Bone marrow (tissue), 2 donors: ENCODE measurements at places on chromosomes 6 and 20.

- DNase-seq: no peak
Measured at GRCh38 chr20:40760399-40760798, 71.4 kb upstream of the MAFB start.

DNA sequence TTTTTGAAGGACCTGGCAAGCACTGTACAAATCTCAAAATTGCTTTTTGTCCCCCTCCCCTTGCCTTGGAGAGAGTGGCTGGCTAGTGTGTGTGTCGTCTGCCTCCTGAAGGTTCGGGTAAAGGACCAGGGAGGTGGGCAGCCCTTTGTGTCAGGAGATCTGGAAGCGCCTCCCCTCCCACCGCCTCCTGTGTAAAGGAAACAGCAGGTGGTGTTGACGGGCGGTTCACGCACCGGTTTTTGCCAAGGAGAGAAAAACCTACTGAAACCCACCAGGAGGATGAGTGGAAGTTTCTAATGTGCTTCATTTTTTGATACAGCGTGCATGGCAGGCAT lies 1.2 kb downstream of the ENTPD6 start:
- no peak for DNase-seq

GRCh38 chr6:144952456-144953240 lies 667.5 kb downstream of the UTRN start:
- no peak for DNase-seq

- DNase-seq: no peak
Measured at GRCh38 chr6:136779682-136780081, 12.6 kb downstream of the MAP3K5 start.

GRCh38 chr6:21931641-21932335 lies 338.2 kb downstream of the SOX4 start:
- DNase-seq: no peak

DNA sequence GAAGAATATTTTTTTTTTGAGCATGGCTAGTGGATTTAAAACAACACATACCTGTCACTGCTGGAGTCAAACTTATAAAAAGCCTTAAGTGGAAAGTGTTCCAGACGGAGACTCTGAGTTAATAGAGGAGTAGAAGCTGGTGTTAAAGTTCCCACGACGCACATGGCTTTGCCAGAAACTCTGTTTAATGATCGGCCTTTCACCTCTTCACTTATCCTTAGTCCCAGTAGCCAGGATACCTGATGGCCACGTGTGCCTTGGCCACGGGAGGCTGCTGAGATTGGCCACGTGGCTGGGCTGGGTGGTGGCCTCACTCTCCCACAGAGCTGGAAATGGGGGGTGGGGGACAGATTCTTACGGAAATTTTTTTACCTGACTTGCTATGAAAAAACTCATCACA lies 333.1 kb downstream of the ZFAND3 start:
- DNase-seq: no peak

- DNase-seq: no peak
Measured at GRCh38 chr6:150250826-150251225, 108.0 kb downstream of the PPP1R14C start.

- DNase-seq: no peak
Measured at GRCh38 chr20:62765432-62766070, 30.7 kb upstream of the MRGBP start.

GRCh38 chr6:108648191-108648590 lies 87.5 kb downstream of the FOXO3 start:
- no peak for DNase-seq

DNA sequence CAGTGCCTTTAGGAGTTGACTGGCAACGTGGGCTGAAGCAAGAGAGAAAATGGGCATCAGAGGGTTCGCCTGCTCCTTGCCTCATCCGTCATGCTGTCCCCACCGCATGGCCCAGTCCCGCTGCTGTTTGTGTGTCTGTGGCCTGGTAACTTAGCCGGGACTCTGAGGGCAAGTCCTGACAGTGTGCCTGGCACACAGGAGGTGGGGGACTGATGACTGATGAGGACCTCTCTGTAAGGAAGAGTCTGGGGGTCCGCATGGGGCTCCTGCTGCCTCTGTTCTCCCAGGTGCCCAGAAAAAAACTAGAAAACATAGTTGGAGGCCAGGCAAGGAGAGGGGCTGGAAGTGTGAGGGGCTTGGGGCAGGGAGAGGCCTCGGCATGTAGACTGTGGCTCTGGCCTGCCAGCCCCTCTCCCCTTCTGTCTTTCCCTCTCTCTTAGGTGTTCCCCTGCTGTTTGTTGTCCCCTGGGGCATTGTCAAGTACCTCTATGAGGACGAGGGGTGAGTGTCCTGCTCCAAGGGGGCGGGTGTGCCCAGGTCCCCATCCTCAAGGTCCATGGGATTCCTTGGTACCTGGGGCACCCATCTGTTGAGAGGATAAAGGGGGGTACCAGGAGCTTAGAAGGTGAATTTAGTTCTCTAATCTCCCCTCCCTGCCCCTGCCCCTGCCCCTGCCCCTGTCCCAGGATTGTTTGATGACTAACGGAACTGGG lies 29.5 kb downstream of the GLP1R start:
- DNase-seq: no peak

GRCh38 chr6:150691463-150691862 lies 91.8 kb downstream of the PLEKHG1 start:
- no peak for DNase-seq

DNA sequence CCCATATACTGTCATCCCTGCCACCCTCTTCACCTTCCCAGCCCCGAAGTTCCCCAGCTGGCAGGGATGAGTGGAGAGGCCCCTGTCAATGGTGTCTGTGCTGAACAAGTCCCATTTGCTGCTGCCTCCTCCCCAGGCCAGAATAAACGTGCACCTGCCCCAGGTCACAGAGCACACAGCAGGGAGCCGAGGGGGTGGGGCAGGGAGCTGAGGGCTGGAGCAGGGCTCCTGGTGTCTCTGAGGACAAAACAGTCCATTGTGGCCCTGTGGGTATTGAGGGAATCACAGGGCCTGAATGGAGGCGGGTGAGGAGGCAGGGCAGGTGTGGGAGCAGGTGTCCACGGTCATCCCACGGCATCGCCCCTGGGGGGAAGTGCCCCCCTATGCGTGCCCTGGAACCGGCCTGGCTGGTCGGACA lies 55.8 kb downstream of the SNAI1 start:
- DNase-seq: no peak

DNA sequence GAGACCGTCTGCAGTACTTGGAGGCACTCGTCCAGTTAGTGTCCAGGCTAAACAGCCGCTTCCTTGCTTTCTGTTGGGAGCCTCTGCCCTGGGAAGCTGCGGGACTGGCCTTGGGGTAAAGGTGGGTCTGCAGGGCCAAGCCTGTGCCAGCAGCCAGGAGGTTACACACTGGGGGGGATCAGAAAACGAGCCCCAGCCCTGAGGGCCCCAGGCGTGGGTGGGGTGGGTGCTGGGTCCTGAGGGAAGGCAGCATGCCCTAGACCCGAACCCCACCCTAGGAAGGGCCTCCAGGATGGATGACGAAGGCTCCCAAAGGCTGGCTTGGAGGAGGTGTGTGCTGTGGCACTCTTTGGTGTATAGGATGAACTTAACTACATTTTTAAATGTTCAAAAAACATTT lies 335.2 kb downstream of the ZFAND3 start:
- DNase-seq: no peak

GRCh38 chr6:24659561-24659960 lies 7.1 kb downstream of the TDP2 start:
- no peak for DNase-seq

DNA sequence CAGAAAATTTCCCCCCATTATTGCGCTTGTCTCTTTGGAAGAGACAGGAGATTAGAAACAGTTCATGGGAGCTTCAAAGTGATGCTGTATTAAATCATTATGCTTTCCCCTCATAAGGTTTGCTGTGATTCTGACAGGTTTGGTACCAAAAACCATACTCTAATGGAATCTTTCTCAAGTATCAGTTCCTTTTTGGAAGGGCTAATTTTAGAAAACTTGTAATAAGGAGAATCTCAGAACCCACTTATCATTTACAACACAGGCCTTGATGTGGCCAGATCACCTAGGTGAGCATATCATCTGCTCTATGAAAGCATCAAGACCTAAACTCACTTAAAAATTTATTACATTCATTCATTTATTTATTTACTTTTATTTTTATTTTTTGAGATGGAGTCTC lies 51.2 kb downstream of the TP53INP2 start:
- no peak for DNase-seq

DNA sequence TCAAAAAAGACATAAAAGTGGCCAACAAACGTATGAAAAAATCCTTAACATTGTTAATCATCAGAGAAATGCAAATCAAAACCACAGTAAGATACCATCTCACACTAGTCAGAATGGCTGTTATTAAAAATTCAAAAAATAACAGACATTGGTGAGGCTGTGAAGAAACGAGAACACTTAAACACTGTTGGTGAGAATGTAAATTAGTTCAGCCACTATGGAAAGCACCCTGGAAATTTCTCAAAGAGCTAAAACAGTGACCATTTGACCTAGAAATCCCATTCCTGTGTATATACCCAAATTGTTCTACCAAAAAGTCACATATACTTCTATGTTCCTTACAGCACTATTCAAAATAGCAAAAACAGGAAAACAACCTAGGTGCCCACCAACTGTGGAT lies 24.9 kb upstream of the NT5E start:
- no peak for DNase-seq

GRCh38 chr6:71194724-71195123 lies 93.9 kb upstream of the OGFRL1 start:
- DNase-seq: no peak

DNA sequence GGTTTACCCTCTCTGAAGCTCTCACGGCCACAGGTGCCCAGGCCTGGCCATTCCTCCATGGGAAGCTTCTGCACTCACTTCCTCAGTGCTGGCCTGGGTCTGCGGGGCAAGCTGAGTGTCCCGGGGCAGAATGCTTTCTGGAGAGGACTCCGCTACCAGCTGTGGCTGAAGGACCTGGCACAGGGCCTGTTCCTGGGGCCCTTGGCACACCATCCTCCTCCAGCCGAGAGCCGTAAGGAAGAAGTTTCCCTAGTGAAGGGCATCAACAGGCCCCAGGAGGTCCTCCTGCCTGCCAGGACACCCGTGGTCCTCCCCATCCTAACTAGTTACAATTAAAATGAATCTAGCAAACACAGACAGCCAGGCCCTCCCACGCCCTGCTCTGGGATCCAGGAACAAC lies 14.0 kb upstream of the KCNK15 start:
- no peak for DNase-seq

DNA sequence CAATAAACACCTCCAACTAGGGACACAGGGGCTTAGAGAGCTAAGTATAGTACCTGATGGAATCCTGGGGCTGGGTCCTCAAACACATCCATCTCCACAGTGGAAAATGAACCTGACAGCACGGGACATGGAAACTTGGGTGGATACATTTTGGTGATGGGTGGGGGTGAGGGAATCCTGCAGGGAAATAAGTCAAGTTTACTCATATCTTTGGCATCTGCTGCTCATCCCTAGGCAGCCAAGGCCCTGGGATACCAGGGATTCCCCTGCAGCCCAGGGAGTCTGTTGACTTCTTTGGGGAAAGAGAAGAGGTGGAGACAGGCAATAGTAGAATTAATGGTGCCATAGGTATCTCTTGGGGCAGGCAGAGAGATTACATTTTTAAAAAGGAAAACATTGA lies 6.6 kb downstream of the APOBEC2 start:
- DNase-seq: no peak

GRCh38 chr20:49668181-49668877 lies 45.3 kb downstream of the B4GALT5 start:
- DNase-seq: no peak

- DNase-seq: no peak
Measured at GRCh38 chr6:95596021-95596420, 18.7 kb downstream of the MANEA start.

- no peak for DNase-seq
Measured at GRCh38 chr6:7901056-7901455, 9.5 kb downstream of the TXNDC5 start.

GRCh38 chr6:138374815-138375214 lies 2.9 kb upstream of the SMIM28 start:
- DNase-seq: no peak

DNA sequence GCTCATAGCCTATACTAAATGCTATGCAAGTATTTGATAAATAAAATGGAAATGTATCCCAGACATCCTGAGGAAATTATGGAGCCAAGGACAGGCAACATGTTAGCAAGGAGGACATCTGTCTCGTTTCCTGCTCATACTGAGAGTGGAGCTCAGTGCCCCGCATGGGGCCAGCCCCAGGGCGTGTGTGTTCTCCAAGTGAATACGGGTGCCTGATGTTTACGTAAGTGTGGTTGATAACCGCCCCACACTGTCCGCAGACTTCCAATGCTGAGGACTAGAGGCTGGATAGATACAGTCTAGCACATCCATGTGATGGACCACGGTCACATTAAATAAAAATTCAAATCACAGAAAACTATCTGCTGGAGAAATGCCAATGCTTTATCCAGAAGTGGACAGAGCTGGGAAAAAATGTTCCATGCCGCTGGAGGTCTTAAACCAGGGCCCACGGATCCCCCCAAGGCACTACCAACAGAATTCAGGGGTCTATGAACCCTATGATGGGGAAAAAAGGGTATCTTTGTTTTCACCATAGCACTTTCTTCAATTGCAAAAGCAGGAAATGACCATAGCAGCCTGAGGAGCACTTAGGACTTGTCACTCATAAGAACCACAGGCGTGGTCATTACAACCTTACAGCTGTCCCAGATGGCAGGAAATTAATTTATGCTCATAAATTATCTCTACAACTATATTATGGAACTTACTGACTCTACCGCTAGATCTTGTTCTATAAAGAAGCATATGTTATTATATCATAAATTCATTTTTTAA lies 24.9 kb downstream of the TGM2 start:
- DNase-seq: no peak

DNA sequence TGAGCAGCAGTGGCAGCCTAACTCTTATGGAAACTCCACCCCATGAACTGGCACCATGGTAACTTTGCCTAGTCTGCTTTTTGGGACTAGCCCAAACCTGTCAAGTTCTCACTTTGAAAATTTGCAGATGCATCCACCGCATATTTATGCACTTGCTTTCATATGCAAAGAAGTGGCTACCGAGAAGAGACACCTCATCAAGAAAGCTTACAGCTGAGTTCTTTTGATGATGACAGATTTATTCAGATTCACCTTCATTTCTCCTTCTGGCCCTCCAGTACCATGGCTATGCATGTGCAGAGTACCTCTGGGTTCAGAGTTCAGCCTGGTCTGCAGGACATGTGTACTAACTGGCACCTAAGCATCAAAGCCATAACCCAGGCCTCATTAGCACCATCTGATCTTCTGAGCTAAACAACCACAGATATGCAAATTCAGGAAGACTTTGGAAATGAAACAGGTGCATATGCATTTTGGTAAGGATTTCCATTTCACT lies 154.3 kb upstream of the TENT5A start:
- no peak for DNase-seq

GRCh38 chr20:36497856-36498255 lies 43.5 kb upstream of the MYL9 start:
- no peak for DNase-seq

GRCh38 chr6:24890471-24890870 lies 45.3 kb downstream of the RIPOR2 start:
- DNase-seq: no peak

- no peak for DNase-seq
Measured at GRCh38 chr6:127765949-127766348, 134.9 kb downstream of the THEMIS start.
